ENCODE measurements at places on chromosomes 12 and 14.

GRCh38 chr12:86196465-86196864 is 59.7 kb downstream of the MGAT4C start:
- no peak for DNase-seq

- peak; percentile 12 for DNase-seq
Measured at GRCh38 chr12:30806989-30807694, 52.4 kb upstream of the CAPRIN2 start.

- no peak for DNase-seq
Measured at GRCh38 chr14:91256661-91257060, 12.2 kb upstream of the GPR68 start.

- DNase-seq = peak; percentile 51
Measured at GRCh38 chr14:75141967-75142366, 15.1 kb upstream of the NEK9 start.

GRCh38 chr12:47941871-47942613 is 21.4 kb upstream of the TMEM106C start:
- peak; percentile 60 for DNase-seq

DNA sequence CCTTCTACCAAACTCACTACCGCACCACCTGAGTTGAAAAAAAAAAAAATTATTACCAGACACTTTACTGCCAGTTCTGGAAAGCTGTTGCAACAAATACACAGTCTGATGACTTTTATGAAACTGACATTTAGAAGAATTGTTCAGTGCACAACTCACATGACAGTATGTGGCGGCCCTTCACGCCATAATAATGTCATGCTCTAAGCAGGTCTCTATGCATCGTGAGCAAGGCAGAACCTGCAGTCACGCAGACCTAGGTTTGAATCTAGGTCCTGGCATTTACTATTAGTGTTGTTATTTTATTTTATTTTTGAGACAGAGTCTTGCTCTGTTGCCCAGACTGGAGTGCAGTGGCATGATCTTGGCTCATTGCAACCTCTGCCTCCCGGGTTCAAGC is 8.1 kb downstream of the MYL2 start:
- no peak for DNase-seq
